ENCODE measurements at places on chromosomes 11 and 22.
A peak's percentile ranks its signal among the peaks of the same experiment; 100 is the strongest.

DNA sequence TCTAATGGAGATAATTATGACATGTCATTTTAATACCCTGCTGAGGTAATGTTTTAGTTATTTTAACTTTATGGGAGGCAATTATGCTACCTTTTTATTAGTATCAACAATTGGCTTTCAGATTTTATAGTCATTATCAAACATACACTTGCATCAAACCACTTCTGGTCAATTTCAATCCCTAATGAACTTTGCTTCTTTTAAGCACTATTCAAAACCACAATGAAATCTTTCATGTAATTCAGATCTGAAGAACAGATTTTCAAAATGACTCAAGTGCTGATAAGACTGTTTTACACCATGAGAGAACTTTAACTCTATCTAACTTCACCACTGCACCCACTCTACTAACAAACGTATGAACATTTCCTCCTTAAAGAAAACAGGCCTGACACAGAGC is 25.9 kb upstream of the CCDC34 start:
- no peak for DNase-seq

DNA sequence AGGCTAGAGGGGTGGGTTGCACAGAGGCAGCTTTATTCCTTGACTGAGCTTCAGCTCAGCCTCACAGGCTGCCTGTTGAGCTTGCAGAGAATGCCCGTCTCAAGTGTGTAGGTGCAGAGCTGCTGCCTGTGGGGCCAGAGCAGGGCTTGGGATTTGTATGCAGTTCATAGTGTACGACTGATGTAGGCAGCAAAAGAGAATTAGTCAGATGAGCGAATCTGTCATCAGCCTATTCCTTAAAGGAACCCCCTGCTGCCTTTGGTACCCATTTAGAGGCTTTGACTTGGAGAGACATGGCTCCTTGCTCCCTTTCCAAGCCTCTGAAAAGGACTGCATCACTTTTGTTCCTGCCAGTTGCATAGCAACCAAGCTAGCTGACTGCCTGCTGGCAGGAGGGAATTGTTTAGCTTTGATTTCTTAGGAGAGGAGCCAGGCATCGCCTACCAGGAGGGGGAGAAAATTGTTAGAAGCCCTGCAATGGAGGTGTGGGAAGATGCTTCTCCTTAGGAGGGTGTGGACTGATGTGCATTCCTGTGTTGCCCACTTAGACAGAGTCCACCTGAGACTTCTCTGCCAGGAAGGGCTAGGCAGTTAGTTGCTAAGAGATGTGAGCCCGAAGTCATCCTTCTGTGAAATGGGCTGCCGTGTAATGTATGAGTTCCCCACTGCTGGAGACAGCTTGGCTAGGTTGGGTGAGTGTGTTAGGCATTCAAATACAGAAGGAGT is 10.9 kb downstream of the ACO2 start:
- DNase-seq: no peak

DNA sequence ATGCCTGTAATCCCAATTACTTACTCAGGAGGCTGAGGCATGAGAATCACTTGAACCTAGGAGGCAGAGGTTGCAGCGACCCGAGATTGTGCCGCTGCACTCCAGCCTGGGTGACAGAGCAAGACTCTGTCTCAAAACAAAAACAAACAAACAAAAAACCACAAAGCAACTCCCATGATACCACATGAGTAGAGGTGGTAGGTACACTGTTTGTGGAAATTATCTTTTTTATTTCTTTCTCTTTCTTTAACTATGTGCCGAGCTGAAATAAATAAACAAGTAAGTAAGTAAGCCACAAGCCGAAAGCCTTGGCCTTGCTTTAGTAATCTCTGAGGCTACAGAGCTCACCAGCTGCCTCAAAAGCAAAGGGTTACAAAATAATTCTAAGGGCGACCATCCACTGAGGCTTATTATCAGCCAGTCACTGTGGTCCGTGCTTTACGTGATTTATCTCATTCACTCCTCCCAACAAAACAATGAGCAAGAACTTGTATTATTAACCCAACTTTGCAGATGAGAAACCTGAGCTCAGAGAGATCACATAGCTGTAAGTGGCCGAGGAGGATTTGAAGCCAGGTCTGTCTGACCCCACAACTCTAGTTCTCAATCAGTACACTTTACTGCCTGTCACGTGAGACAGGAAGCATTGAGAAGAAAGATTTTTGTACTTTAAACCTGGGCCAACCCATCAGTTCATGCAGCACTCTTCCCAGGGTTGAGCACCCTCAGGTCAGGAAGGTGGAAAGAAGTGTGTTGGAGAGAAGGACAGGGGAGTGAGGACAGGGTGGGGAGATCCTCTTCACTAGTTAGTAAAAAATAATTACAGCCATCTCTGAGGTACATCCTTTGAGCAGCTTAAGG is 69.8 kb upstream of the MTMR2 start:
- peak; percentile 1 for DNase-seq

- DNase-seq: no peak
Measured at GRCh38 chr11:100980156-100980555, 149.5 kb downstream of the PGR start.

Measured in NCI-H82 (cell line).